ENCODE measurements at places on chromosomes 7 and 10.

- DNase-seq = no peak
Measured at GRCh38 chr10:3407208-3407607, 234.6 kb upstream of the PITRM1 start.

DNA sequence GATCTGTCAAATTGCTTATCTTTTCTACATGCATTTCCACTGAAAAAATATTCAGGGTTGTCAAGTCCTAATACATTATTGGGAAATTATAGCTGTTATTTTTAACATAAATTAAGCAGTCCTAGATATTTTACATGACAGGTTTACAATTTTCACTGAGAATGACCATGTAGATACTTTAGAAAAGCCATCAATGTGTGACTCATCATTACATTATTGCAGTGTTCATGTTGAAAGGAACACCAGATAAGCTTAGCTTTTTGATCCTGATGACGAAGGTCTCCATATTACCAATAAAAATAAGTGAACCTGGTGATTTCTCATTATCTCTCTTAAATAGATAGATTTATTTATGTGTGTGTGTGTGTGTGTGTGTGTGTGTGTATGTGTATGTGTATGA lies 529.5 kb upstream of the PCDH15 start:
- no peak for DNase-seq

DNA sequence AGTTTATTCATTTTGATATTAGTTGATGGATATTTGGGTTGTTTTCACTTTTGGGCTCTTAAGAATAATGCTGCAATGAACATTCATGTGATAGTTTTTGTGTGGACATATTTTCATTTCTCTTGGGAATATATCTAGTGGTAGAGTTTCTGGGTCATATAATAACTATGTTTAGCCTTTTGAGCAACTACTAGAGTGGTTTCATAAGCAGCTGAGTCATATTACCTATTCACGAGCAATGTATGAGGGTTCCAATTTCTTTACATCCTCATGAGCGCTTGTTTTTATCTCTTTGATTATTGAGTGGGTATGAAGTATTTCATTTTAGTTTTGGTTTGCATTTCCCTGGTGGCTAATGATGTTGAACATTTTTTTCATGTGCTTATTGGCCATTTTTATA lies 182.6 kb downstream of the PON1 start:
- no peak for DNase-seq

- DNase-seq = no peak
Measured at GRCh38 chr10:2478656-2479055, 588.7 kb upstream of the PFKP start.

- DNase-seq = no peak
Measured at GRCh38 chr7:1856161-1856887, 186.2 kb downstream of the ELFN1 start.

DNA sequence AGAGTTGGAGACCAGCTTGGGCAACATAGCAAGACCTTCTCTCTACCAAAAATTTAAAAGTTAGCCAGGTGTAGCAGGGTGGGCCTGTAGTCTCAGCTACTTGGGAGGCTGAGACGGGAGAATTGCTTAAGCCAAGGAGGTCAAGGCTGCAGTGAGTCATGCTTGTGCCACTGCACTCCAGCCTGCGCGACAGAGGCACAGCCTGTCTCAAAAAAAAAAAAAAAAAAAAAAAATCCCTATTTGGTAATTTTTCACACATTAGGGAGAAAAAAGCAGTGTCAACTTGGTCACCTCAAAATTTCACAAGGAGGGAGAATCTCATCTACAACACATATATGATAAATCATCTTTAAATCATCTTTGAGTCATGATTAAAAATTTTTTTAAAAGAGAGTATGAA lies 6.4 kb upstream of the ZNF398 start:
- no peak for DNase-seq

DNA sequence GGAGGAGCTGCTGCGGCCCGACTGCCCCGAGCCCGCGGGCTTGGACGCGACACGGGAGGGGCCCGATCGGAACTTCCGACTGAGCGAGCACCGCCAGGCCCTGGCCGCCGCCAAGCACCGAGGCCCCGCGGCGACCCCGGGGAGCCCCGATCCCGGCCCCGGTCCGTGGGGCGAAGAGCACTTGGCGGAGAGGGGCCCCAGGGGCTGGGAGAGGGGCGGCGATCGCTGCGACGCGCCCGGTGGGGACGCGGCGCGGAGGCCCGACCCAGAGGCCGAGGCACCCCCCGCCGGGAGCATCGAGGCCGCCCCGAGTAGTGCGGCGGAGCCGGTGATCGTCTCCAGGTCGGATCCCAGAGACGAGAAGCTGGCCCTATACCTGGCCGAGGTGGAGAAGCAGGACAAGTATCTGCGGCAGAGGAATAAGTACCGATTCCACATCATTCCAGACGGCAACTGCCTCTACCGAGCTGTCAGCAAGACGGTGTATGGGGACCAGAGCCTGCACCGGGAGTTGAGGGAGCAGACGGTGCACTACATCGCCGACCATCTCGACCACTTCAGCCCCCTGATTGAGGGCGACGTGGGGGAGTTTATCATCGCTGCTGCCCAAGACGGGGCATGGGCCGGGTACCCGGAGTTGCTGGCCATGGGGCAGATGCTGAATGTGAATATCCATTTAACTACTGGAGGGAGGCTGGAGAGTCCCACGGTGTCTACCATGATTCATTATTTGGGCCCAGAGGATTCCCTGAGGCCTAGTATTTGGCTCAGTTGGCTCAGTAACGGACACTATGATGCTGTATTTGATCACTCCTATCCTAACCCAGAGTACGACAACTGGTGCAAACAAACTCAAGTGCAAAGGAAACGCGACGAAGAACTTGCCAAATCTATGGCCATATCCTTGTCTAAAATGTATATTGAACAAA lies 1.4 kb downstream of the OTUD1 start:
- no peak for DNase-seq

- no peak for DNase-seq
Measured at GRCh38 chr7:39904077-39904486, 46.0 kb upstream of the CDK13 start.

DNA sequence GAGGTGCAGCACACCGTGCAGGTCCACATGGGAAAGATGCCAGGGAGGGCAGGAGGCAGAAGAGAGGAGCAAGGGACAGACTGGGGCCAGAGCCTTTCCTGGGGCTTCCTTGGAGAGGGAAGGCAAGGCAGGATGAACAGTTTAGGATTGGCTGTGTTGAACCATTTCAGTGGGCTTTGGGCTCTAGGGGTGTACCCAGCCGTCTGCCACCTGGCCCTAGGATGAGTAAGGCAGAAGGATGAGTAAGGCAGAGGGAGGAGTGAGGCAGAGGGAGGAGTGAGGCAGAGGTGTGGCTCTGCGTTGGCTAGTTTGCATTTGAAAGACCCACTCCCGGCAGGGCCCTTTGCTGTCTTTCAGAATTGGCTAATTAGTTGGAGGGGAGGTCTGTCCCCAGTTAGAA lies 31.5 kb upstream of the PRF1 start:
- DNase-seq = no peak

GRCh38 chr7:40833888-40834234 lies 699.1 kb downstream of the SUGCT start:
- no peak for DNase-seq

- no peak for DNase-seq
Measured at GRCh38 chr10:122236690-122237306, 34.3 kb upstream of the BTBD16 start.

DNA sequence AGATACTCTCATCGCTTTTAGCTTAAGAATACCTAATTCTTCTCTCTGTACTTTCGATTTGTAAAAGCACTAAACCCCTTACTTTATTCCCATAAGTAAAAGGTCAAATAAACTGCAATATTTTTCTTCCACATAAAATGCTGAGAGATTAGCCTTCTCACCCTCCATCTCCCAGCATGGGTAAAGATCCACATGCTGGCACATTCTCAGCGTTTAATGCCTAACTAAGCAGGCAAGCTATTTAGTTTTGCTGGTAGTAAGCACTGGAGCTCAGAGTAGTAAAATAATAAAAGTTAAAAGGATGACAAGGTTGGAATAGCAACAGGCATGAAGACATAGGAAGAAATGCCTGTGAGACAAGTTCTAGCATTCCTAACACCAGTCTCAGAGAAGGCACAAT lies 65.9 kb upstream of the NEBL start:
- no peak for DNase-seq

DNA sequence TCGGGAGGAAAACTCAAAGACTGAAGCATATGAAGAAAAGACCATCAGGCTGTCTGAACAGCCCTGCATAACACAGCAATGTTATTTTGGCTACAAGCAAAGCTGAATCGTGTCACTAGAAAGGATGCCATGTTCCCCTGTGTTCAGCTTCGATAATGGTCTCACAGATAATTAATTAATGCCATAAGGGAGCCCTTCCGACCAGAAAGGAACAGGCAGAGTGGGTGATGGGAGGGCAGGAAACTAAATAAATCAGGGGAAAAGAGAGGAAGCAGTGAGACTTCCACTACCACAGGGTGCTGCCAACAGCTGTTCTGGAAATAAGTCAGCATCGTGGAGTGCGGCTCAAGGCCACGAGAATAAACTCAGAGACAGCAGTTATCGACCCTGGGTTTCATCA lies 3.2 kb downstream of the PTPRN2 start:
- no peak for DNase-seq
